Large intestine (tissue), 12 donors: ENCODE measurements at places on chromosomes 7 and 10.

GRCh38 chr7:27560706-27561235 lies 101.9 kb downstream of the HIBADH start:
- DNase-seq: no peak

DNA sequence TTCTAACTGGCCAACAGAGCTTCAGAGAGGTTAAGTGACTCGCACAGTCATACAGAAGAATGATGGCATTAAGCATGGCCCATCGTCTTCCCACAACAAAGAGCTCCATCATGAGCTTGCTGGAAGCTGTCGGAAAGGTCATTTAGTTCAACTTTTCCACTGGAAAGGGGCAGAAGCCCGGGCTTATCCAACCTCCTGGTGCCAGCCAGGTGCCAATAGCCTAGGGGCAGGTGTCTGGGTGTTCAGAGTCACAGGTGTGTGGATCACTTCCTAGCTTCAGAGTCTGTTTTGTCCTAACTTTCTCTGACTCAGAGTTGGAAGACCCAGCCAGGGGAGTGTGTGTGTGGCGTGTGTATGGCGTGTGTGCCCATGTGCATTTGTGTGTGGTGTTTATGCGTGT lies 1.3 kb upstream of the TRPV6 start:
- DNase-seq: no peak

DNA sequence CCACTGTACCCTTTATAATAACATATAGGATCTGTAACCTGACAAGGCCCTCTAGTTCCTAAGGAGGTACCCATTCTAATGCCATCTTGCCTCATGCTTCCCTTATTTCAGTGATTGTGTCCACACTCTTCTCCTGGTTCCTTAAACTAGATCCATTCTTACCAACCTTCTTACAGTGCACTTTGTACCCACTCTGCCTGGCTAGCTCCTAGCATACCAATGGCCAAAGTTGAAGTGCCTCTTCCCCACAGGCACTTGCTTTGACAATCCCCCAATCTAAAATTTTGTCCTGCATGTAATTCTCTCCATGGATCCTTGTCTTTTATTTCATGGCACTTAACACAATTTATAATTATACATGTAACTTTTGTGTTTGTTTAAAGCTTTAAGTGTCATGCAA lies 40.9 kb downstream of the CCDC71L start:
- DNase-seq: no peak

DNA sequence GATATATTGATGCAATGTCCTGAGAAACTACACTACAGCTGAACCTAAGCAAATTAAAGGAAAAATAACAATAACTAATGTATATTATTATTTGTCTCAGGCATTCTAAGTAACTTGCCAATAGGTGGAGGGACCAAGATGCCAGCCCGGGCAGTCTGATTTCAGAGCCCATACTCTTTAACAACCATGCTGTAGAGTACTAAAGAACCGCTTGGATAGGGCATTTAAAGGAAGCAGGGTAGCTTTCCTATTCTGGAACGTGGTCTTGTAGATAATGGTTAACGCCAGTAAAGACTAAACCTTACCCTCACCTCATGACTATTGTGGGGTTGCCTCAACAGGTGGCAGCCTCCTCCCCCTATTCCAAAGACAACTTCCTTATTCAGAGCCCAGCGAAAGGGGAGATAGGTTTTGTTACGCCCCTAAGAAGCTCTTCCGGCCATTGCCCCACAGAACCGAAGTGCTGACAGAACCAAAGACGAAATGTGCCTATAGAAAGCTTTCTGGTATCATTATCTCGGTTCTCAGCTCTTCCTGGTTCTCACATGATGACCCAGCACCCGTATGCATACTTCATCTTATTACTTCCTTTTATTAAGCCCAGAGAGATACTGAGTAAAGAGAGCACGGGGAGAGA lies 707 bp upstream of the C1GALT1 start:
- peak; percentile 88 for DNase-seq

- DNase-seq: no peak
Measured at GRCh38 chr10:131855461-131856401, 45.1 kb upstream of the PPP2R2D start.
